ENCODE measurements at places on chromosomes 2 and 18. TPM values are rescaled to one million over a fixed set of nuclear protein-coding genes. Genes with fewer than 3 reads are reported as not detected.

FKBP1B gene
- 58.6 TPM for total RNA-seq

- no peaks in the 10 kb centered on the region for H3K36me3 ChIP-seq
- peaks cover 6% of the 10 kb centered on the region for H3K4me1 ChIP-seq
- no peak overlapping the region for H3K27ac ChIP-seq
- no peak overlapping the region for H3K4me3 ChIP-seq
- no peak for DNase-seq
Measured at GRCh38 chr2:137050949-137051348, 285.6 kb downstream of the THSD7B start.

DNA sequence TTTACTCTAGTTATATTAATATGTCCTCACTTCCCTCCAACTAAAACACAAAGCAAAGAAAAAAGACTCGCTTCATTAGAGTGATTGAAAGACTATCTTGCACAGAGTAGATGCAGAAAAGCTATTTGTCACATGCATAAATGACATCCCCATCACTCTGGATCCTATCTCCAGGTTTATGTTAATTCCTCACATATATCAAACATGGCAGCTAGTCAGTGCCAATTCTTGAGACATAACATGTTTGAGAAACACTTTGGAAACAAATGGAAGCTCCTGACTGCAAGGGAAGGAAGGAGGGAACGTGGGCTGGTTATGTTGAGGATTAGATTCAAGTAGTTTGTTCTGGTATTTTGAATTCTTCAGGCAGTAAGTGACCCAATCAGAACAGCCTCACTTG, 89.8 kb upstream of the BCL2L11 start:
- H3K4me3 ChIP-seq, result no peak overlapping the region
- H3K36me3 ChIP-seq, result peaks cover 6% of the 10 kb centered on the region
- no peaks in the 10 kb centered on the region for H3K27me3 ChIP-seq
- no peak overlapping the region for H3K27ac ChIP-seq

DNA sequence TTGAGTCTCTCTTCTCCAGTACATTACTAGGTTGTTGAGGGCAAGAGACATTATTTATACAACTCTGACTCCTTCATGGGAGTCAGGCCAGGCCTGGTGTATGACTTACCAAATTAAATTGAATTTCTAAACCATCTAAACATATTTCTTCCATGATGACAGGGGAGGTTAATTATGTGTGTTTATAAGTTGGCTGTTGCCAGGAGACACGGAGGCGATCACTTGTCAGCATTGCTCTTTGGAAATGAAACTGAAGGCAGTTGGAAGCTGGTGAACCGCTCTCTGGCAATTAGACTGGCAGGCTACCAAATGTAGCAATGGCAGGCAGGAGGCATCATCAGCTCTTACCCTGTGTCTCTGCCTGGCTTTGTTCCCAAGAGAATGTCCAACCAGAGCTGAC, 241.4 kb downstream of the KCNS3 start:
- no peaks in the 10 kb centered on the region for H3K36me3 ChIP-seq
- H3K27ac ChIP-seq, result no peak overlapping the region
- no peak for DNase-seq
- H3K4me1 ChIP-seq, result no peaks in the 10 kb centered on the region

DNA sequence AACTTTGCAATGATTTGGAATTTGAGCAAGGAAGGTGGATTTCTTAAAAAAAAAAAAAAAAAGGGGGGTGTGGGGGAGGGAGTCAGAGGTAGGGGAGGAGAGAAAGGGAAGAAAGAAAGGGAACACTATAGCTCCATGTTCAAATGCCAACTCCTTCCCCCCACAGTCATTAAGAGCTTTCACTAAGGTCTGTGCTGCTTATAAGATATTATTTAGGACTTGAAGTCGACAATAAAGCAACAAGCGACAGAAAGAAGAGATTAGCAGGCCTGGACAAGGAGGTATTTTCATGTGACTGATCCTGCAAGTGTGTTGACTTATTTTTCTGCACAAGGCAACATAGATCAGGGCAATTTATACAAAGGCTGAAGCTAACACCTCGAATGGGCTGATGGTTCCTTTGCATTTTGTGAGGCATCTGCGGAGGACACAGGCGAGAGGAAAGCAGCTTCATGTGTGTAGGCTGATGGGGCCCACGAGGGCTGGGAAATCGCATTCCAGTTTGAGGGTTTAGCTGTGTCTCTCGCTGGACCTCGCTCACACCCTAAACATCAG, 382.0 kb downstream of the SOX11 start:
- H3K27me3 ChIP-seq, result peaks cover 5% of the 10 kb centered on the region
- H3K36me3 ChIP-seq, result peaks cover 70% of the 10 kb centered on the region
- H3K4me1 ChIP-seq, result no peaks in the 10 kb centered on the region
- no peak for DNase-seq
- H3K4me3 ChIP-seq, result no peak overlapping the region
- no peak overlapping the region for H3K27ac ChIP-seq

ATP8B1 gene
- 5.6 TPM for total RNA-seq

TMEM150A gene
- total RNA-seq, result 23.1 TPM

MATN3 gene
- 9.1 TPM for total RNA-seq

DNA sequence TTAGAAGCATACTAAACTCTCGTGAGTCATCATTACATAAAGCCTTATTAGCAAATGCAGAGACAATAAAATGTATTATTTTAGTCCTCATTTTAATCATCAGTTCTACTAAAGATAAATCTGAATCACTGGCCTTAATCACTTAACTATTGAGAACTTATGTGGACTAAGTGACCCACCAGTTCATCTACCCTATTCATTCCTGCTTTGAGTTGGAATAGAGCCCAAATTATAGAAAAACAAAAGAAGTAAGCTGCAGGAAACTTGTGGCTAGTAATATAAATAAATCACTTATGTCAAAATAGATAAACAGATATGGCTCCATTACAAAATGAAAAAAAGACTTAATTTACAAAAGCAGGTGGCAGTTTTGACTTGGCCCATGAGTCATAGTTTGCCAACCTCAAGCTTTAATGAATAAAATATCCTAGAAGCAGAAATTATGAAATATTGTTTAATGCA, 851.8 kb upstream of the CRIM1 start:
- no peaks in the 10 kb centered on the region for H3K36me3 ChIP-seq
- no peak for DNase-seq
- no peaks in the 10 kb centered on the region for H3K27me3 ChIP-seq
- H3K4me1 ChIP-seq, result 0 out of 2 replicates have a peak, but pooled peaks cover 5% of the 10 kb centered on the region

LIMS3 gene
- total RNA-seq, result 2.5 TPM

GRCh38 chr2:234446404-234447076, 50.3 kb downstream of the ARL4C start:
- peaks cover 37% of the 10 kb centered on the region for H3K27me3 ChIP-seq
- no peak for DNase-seq

RAX gene
- 0.57 TPM for total RNA-seq

CCDC138 gene
- 23.7 TPM for total RNA-seq

KCNE4 gene
- total RNA-seq, result not detected

DNA sequence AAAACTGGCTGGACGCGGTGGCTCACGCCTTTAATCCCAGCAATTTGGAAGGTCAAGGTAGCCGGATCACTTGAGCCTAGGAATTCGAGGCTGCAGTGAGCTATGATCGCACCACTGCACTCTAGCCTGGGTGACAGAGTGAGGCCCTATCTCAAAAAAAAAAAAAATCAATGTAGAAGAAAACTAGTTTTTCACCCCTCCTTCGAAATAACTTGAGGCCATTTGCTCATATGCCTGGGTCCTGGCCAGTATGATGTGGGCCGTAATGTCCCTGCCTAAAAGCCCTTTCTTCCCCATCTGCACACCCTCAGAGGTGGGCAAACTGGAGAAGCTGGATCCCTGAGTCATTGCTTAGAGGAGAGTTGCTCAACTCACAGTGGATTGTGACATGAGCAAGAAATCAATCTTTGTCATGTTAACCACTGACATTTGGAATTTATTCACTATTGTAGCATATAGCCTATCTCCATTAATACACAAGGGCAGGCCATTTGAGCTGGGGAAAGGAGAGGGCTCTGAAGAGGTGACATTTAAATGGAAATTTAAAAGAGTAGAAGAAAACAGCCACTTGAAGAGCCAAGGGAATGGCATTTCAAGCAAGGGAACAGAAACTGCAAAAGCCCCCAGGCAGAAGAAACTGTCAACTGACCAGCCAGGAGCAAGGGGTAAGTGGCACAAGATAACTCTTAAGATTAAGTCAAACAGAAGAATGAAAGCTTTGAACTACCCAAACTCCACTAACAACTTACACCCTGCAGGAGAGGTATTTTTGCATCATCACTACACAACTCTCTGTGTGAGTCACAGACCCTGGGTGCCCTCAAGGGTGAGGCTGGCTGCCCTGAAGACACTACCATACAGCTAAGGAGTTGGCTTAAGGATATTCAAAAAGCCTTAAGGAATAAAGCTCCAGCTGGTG, 7.6 kb upstream of the METTL21A start:
- no peaks in the 10 kb centered on the region for H3K36me3 ChIP-seq
- H3K4me3 ChIP-seq, result no peak overlapping the region
- no peak for DNase-seq
- peaks cover 22% of the 10 kb centered on the region for H3K4me1 ChIP-seq
- peak overlapping the region; percentile 78 for H3K27ac ChIP-seq

DNA sequence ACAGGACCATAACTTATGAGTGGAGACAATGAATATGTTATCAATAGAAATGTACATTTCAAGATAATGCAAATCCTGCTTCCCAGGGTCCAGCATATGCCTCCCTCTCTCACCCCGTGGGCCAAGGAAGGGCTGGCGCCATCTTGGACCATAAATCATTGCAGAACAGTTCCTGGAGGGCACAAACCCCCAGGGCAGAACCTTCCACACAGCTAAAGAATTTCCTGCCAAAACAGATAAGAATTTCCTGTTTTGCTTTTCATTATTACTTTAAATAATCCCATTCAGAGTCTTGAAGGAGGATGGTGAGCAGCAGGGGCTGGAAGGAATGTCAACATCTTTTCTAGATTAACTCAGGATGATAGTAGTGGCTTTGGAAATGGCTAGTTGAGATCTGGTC, 53.7 kb downstream of the EHD3 start:
- peaks cover 10% of the 10 kb centered on the region for H3K36me3 ChIP-seq
- no peak overlapping the region for H3K27ac ChIP-seq
- H3K4me1 ChIP-seq, result peaks cover 24% of the 10 kb centered on the region
- no peak overlapping the region for H3K4me3 ChIP-seq
- H3K27me3 ChIP-seq, result no peaks in the 10 kb centered on the region

COL5A2 gene
- total RNA-seq, result 16.0 TPM

GREB1L gene
- total RNA-seq, result 0.26 TPM

EFR3B gene
- 8.9 TPM for total RNA-seq

GRCh38 chr2:205261516-205262020, 420.7 kb upstream of the NRP2 start:
- H3K4me1 ChIP-seq, result peaks cover 27% of the 10 kb centered on the region
- DNase-seq, result no peak
- no peak overlapping the region for H3K4me3 ChIP-seq
- no peaks in the 10 kb centered on the region for H3K36me3 ChIP-seq

DNA sequence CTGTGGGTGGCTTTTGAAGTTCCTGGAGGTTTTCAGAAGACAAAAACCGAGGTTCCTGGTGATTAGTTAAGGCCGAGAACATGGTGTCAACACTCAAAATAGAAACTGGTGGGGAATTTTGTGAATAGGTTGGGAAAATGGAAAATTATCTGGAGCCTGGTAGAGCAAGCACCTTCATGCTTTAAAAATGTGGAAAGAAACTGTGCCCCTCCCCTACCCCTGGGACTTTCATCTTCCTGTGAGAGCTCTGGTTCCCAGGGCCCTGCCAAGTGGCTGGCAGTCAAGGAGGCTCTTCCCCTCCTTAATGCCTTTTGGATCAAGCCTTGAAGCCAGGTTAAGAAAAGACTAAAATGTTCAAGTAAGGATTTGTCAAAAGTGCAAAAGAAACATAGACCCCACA, 1.9 kb upstream of the CRACDL start:
- peaks cover 7% of the 10 kb centered on the region for H3K4me1 ChIP-seq
- DNase-seq, result no peak
- peaks cover 61% of the 10 kb centered on the region for H3K27me3 ChIP-seq
- no peak overlapping the region for H3K27ac ChIP-seq
- H3K36me3 ChIP-seq, result no peaks in the 10 kb centered on the region

RESP18 gene
- total RNA-seq, result not detected

DNA sequence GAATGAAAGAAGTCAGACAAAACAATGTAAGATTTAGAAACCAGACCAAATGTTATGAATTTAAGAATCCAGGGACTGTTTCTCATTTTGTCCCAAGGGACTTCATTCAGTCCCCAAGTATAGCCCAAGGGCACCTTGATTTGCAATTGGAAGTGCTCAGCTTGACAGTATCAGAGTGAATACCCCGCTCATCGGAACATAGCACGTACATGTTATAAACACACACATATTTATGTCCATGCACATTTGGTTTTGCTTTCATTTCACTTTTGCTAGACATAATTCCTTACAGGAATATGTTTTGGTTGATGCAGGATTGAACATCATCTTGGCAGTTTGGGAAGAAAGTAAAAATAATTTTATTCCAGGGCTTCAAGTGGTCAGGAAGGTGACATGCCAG, 100.2 kb downstream of the PID1 start:
- no peaks in the 10 kb centered on the region for H3K36me3 ChIP-seq
- no peak for DNase-seq
- H3K4me1 ChIP-seq, result peaks cover 4% of the 10 kb centered on the region
- H3K4me3 ChIP-seq, result no peak overlapping the region
- no peak overlapping the region for H3K27ac ChIP-seq
- H3K27me3 ChIP-seq, result no peaks in the 10 kb centered on the region

ANKRD30BL gene
- total RNA-seq, result 0.39 TPM

AKAIN1 gene
- total RNA-seq, result not detected

DNA sequence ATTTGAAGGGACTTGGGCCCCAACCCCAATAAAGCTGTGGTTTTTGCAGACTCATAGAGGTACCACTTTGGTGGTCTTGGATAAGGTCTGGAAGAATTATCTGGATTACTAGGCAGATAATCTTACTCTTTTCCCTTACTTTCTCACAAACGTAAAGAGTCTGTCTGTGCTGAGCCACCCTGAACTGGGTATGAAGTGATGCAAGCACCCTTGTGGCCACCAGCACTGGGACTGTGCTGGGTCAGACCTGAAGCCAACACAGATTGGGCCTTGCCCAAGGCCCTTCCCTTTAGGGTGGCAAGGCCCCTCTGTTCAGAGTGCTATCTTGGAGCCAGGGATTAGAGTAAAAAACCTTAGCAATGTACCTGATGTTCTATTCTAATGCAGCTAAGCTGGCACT, 827.0 kb upstream of the RAB6C start:
- no peaks in the 10 kb centered on the region for H3K27me3 ChIP-seq
- H3K4me1 ChIP-seq, result no peaks in the 10 kb centered on the region
- no peak for DNase-seq
- no peak overlapping the region for H3K4me3 ChIP-seq
- H3K36me3 ChIP-seq, result peaks cover 5% of the 10 kb centered on the region

SP5 gene
- 7.0 TPM for total RNA-seq
